Thoracic aorta (tissue), 2 donors: ENCODE measurements at places on chromosomes 12 and 14.

- H3K27ac ChIP-seq = no peak overlapping the region
- no peaks in the 10 kb centered on the region for H3K27me3 ChIP-seq
- H3K4me3 ChIP-seq = no peak overlapping the region
- no peak for DNase-seq
Measured at GRCh38 chr12:107129315-107129930, 36.1 kb upstream of the CRY1 start.

DNA sequence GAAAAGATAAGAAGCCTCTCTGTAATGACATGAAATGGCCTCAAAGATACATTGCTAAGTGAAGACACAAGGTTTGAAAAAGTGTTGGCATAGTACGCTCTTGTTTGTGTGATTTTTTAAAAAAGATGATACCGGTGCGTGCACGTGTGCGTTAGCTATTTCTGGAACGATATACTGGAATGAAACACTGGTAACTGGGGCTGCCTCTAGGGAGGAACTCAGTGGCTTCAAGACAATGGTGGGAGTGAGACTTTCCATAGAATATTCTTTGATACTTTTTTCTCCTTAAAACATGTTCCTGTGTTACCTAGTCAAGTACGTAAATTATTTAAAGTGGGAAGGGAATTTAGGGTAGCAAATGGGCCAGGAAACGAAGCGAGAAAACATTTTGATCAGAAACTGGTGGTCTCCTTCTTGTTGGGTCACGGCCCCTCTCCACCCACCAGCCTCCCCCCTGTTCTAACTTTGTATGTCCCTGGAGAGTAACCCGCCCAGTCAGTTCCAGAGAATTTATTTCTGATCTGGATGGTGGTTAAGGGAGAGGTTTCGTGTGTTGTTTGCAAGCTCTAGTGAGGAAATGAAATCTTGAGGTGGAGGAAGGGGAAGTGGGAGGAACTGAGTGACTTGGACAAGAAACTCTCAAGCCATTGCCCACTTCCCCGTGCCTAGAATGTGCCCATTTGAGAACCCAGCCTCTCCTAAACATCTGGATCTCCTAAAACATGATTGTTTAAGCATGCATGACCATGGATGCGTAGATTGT lies 6.6 kb downstream of the FGF6 start:
- DNase-seq = no peak
- no peak overlapping the region for H3K4me3 ChIP-seq
- H3K36me3 ChIP-seq = no peaks in the 10 kb centered on the region
- H3K4me1 ChIP-seq = no peaks in the 10 kb centered on the region
- no peak overlapping the region for H3K27ac ChIP-seq

DNA sequence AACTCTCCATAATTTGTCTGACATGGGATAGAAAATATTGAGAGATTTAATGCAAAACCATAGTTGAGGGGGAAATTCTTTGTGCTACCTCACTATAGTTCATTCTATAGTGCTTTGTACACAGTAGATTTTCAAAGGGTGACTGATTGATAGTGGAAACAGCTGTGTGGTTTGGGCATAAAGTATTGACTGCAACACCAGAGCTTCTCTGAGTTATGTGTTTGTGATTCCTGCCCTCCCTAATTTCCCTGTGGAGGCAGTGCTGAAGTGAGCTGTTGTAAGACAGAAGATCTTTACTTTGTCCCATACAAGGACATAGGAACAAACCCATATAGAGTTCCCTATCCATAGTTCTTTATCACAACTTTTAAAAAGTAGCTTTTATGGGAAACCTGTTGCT lies 47.1 kb downstream of the PTPRQ start:
- no peak overlapping the region for H3K27ac ChIP-seq
- H3K4me3 ChIP-seq = no peak overlapping the region
- H3K4me1 ChIP-seq = no peaks in the 10 kb centered on the region

- no peak overlapping the region for H3K4me3 ChIP-seq
- H3K4me1 ChIP-seq = no peaks in the 10 kb centered on the region
- H3K36me3 ChIP-seq = no peaks in the 10 kb centered on the region
- H3K27ac ChIP-seq = no peak overlapping the region
- DNase-seq = no peak
- H3K27me3 ChIP-seq = no peaks in the 10 kb centered on the region
Measured at GRCh38 chr12:72368298-72368697, 96.1 kb downstream of the TRHDE start.

- no peaks in the 10 kb centered on the region for H3K27me3 ChIP-seq
- peaks cover 33% of the 10 kb centered on the region for H3K4me1 ChIP-seq
- H3K36me3 ChIP-seq = no peaks in the 10 kb centered on the region
- H3K27ac ChIP-seq = no peak within 1 kb of the TSS
- no peak for DNase-seq
Measured at GRCh38 chr14:69574263-69574953, at the start of gene CCDC177. Gene CCDC177 (minus strand): TSS chr14:69574871. CDS start chr14:69573622, 1,249 bp downstream.

DNA sequence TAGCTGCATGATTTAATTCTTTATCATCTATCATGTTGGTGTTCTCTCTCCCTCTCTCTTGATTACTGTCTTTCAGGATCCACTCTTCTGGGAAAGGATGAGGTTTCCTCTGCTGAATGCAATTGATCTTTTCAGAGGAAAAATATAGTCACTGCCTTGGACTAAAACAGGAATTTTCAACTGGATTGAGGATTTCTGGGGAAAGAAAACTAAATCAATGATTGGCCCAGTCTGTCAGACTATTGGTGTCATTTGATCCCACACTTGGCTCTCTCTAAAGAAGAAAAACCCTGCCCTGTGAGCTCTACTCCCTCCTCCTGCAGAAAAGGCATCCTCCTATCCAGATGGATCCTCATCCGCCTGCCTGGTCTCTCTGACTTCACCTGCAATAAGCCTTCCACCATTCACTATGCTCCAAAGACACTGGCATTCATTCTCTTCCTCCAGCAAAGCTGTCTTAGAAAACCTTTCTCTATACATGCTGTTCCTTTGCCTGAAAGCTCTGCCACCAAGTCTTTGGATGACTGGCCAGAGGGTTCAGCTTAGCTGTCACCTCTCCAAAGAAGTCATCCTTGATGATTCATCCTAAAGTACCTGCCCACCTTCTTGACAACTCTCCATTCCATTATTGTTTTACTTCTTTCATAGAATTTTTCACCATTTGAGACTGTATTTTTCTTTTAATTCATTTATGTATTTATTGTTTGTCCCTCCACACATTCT lies 127.7 kb upstream of the CAND1 start:
- DNase-seq = no peak
- H3K36me3 ChIP-seq = no peaks in the 10 kb centered on the region
- no peak overlapping the region for H3K27ac ChIP-seq
- no peaks in the 10 kb centered on the region for H3K27me3 ChIP-seq
- no peak overlapping the region for H3K4me3 ChIP-seq

DNA sequence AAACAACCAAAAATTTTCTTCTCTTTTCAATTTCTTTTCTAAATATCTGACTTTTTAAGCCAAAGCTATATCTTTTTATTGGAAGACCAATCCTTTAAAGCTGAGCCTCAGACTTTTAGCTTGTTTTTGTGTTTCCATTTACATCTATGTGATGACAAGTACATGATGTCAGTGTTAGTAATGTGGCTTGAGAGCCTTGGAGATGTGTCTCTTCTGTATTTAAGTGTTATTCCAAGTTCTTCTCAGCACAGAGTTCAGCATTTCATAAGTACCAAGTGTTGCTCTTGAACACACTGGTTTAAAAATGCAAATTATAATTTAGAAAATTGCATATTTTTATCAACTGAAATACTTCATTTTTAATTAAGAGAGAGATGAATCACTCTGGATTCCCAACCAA lies 948.9 kb upstream of the FLRT2 start:
- H3K36me3 ChIP-seq = no peaks in the 10 kb centered on the region
- no peak overlapping the region for H3K27ac ChIP-seq
- no peaks in the 10 kb centered on the region for H3K4me1 ChIP-seq
- H3K4me3 ChIP-seq = no peak overlapping the region
- H3K27me3 ChIP-seq = no peaks in the 10 kb centered on the region

GRCh38 chr12:18457362-18457761 lies 196.0 kb downstream of the PIK3C2G start:
- DNase-seq = no peak
- H3K27ac ChIP-seq = no peak overlapping the region
- H3K27me3 ChIP-seq = no peaks in the 10 kb centered on the region
- peaks cover 11% of the 10 kb centered on the region for H3K4me1 ChIP-seq
- H3K36me3 ChIP-seq = no peaks in the 10 kb centered on the region
- H3K4me3 ChIP-seq = no peak overlapping the region

DNA sequence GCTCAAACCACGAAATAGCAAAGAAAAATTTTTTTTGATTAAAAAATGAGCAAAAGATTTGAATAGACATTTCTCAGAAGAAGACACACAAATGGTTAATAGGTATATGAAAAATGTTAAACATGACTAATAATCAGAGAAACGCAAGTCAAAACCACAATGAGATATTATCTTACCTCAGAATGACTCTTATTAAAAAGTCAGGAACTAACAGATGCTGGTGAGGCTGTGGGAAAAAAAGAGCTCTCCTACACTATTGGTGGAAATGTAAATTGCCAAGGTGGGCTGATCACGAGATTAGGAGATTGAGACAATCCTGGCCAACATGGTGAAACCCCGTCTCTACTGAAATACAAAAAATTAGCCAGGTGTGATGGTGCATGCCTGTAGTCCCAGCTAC lies 315.5 kb upstream of the FLRT2 start:
- no peaks in the 10 kb centered on the region for H3K27me3 ChIP-seq
- H3K4me1 ChIP-seq = no peaks in the 10 kb centered on the region
- no peak overlapping the region for H3K4me3 ChIP-seq
- H3K36me3 ChIP-seq = no peaks in the 10 kb centered on the region

DNA sequence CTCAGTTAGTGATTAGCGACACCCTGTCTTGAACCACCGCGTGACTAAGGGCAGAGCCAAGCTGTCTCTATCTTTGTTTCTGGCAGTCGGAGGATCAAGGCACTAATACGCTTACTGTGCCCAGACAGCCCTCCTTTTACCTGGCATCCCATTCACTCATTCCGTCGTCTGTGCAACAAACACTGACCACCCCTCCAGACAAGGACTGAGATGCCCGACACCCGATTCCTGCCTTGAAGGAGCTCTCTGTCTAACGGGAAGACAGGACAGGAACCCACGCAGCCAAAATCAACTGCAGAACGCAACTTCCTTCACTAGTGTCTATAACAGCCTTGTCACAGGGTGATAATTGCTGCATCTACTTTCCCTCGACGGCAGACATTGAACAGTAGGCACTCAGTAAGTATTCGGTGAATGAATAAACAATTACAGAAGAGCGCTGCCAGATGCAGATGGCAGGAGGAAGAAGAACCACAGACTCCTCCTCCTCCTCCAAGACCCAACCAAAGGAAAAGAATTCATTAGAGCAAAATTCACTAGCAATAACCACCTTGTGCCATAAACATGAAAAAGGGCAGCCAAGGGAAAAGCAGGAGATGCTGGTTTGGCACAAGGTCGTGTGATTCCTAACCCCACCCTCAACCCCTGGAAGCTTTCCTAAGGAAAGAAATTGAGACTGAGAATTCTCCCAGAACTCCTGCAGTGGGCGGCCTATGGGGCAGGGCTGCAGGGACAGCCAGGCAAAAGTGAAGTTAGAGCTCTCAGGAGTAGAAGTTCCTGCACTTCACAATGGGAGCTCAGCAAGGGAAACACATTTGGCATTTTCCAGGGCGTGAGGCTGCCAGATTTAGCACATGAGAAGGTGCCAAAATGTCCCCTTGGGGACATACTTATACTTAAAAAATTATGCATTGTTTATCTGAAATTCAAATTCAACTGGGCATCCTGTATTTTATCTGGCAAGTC lies 186.6 kb upstream of the DIO3 start:
- no peak overlapping the region for H3K27ac ChIP-seq
- no peak for DNase-seq
- H3K4me1 ChIP-seq = peaks cover 5% of the 10 kb centered on the region
- no peaks in the 10 kb centered on the region for H3K36me3 ChIP-seq
- no peaks in the 10 kb centered on the region for H3K27me3 ChIP-seq
- no peak overlapping the region for H3K4me3 ChIP-seq

DNA sequence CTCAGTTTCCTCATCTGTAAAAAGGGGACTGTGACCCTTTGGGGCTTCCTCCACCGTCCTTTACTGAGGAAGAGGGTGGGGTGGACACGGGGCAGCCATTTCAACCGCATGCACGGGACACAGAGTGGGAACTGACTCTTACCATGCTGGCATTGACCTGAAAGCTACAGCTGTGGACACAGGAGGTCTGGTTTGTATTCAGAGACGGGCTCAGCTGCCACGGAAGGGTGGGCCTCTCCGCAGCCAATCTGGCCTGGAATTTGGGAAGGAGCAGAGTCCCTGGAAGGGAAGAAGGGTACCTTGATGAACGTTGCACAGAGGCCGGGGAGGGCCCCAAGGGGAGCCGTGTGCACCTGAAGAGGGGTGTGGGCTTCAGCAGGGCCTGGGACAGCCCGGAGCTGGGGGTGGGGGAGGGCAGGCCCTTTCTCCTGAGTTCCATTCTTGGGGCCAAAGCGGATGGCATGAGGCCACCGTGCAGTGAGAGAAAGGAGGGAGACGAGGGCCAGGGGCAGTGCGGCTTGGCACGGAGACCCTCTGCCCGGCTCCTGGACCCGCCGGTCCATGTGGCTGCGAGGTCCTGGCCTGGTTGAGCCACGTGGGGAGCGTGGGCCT lies 14.5 kb downstream of the TNFAIP2 start:
- H3K27ac ChIP-seq = no peak overlapping the region
- no peaks in the 10 kb centered on the region for H3K27me3 ChIP-seq
- peaks cover 6% of the 10 kb centered on the region for H3K4me1 ChIP-seq
- DNase-seq = no peak
- H3K36me3 ChIP-seq = no peaks in the 10 kb centered on the region

DNA sequence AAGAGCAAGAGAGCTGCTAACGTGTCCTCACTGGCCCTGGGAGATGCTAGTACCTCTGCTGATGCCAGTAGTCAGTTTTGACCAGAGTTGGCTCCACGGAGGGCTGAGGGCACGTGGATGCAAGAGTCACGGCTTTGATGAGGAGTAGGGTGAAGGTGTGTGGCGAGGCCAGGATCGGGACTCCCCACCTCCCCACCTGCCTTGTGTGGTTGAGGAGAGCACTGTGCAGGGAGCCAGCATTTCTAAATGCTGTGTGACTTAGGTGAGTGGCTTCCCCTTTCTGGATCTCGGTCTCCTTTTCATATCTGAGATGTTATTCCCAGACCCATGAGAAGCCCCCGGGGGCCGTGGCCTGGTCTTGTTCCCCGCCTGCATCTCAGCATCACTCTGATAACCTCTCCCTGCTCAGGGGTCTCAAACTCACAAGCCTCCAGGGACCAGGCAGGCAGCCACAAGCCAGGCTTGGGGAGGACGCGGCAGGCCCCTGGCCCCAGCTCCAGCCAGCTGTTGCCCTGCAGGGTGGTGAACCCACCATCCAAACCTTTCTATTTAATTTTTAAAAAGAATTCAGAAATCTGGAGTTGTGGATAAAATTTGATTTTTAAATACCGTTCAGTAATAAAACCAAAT lies 32.1 kb downstream of the MVK start:
- no peaks in the 10 kb centered on the region for H3K27me3 ChIP-seq
- peaks cover 7% of the 10 kb centered on the region for H3K4me1 ChIP-seq
- H3K4me3 ChIP-seq = no peak overlapping the region
- H3K36me3 ChIP-seq = no peaks in the 10 kb centered on the region
- no peak for DNase-seq

GRCh38 chr14:29773990-29774389 lies 153.7 kb downstream of the PRKD1 start:
- H3K27ac ChIP-seq = no peak overlapping the region
- no peak overlapping the region for H3K4me3 ChIP-seq
- H3K27me3 ChIP-seq = no peaks in the 10 kb centered on the region
- DNase-seq = no peak
- H3K4me1 ChIP-seq = peaks cover 2% of the 10 kb centered on the region

GRCh38 chr14:95238487-95239298 lies 81.0 kb downstream of the CLMN start:
- DNase-seq = no peak
- no peak overlapping the region for H3K27ac ChIP-seq
- no peaks in the 10 kb centered on the region for H3K36me3 ChIP-seq
- no peaks in the 10 kb centered on the region for H3K4me1 ChIP-seq
- no peak overlapping the region for H3K4me3 ChIP-seq
- H3K27me3 ChIP-seq = no peaks in the 10 kb centered on the region
